Stimulated activated CD4-positive, alpha-beta T cell treated with anti-CD3 and anti-CD28 coated beads, Interleukin-1b, Interleukin-23, amount 100 ng/mL, for 1 hour (primary cell): ENCODE measurements at places on chromosomes 4 and X.

DNA sequence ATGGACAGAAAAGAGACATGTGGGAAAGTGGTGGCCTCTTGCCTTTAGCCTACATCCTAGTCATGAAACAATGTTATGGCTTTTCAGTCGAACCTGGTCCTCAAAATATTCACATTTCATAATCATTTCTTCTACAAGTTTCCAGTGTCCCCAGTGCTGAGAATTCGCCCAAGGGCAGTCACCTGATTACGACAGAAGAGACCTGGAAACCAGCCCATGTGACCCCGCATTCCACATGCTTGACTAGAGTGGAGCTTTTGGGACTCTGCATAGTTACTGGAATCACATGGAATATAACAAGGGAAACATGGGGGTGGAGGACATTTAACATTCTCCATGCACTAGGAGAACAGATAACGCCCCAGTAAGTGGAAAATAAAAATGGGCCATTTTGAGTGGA is 100.1 kb downstream of the PPARGC1A start:
- DNase-seq: no peak

- DNase-seq: no peak
These were observed 47.9 kb upstream of the SMARCAD1 start for GRCh38 chr4:94159790-94160189.

DNA sequence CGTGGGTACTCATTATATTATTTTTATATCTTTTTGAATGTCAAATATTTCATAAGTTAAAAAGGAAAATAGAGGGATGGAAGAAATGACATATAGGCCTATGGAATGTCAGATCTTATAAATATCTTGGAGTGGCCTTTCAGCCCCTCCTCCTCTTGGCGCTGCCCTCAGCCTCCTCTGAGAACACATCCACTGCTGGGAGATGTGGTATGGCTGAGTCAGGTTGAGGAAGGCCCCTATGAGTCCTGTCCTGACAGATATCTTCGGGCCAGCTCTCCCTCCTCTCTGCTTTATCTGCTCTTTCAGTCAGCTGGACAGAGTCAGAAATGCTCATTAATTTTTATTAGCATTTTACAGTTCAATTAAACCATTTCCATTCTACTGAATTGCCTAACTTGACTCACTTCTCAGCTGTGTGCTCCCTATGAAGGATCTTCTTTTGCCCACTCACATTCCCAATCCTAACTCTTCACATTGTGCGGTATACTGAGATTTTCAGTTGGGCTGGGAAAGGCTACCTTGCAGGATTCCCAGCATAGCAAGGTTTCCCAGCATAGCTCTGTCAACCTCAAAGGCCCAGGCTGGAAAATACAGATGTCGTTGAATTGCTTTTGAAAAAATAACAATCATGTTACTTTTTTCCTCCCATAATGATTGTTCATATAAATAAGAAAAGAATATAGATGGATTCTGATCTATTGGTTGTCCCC is 128.0 kb downstream of the ARHGEF9 start:
- DNase-seq: no peak

- peak; percentile 96 for DNase-seq
These were observed 1.5 kb upstream of the ASMTL start for GRCh38 chrX:1453951-1454785.

GRCh38 chrX:57232658-57233360 is 53.7 kb upstream of the FAAH2 start:
- no peak for DNase-seq

DNA sequence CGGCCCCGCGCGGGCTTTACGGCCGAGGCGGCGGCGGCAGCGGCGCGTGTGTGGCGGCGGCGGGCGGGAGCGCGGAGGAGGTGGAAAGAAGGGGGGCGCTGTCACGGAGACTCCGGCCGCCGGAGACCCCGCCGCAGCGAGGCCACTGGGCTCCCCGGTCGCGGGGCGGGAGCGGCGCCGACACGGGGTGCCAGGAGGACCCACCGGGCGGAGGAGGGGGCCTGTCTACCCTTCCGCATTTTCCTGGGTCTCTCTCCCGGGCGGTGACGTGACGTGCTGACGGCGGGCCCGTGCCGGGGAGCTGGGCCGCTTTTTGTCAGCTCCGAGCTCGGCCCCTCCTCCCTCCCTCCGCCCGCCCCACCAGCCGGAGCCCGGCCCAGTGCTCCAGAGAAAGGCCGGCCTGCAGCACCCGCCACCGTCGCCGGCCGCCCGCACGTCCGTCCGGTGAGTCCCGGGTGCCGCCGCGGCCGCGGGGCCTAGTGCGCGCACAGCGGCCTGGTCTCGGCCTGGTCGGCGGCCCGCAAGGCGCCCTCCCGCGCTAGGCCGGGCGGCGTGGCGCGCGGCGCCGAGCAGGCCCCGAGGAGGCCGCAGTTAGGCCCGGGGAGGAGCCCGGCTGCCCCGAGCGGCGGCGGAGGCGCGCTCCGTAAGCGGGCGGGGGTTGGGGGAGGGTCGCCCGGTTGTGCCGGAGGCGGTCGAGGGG is at the start of gene ZFX:
TSS of gene ZFX (plus strand) at position 379 of the 700 bp plus-strand sequence. CDS start 23,014 bp downstream, outside the sequence.
- peak; percentile 13 for DNase-seq

GRCh38 chr4:29538889-29539646 is 1181.1 kb upstream of the PCDH7 start:
- DNase-seq: no peak

GRCh38 chr4:98976716-98977115 is 18.8 kb upstream of the METAP1 start:
- DNase-seq: no peak

DNA sequence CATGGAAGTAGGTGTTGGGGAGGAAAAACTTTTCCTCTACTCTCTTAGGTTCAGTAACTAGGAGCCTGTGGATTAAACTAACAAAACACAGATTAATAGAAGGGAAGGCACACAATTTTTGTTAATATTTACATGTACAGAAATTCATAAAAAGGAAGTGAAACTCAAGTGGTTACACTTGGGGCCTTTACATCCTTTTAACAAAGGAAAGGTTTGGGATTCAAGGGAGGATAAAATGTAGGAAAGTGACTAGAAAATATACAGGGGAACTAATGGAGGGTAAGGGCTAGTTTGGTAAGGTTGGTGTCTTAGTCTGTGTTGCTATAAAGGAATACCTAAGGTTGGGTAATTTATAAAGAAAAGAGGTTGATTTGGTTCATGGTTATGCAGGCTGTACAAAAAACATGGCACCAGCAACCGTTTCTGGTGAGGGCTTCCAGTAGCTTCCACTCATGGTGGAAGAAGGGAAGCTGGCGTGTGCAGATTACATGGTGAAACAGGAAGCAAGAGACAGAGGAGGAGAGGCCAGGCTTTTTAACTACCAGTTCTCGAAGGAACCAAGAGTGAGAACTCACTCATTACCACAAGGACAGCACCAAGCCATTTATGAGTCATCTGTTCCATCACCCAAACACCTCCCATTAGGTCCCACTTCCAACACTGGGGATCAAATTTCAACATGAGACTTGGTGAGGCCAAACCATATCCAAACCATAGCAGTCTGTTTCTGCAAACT is 124.4 kb downstream of the CHRDL1 start:
- DNase-seq: no peak

- DNase-seq: no peak
These were observed 98.2 kb upstream of the FAM9B start for GRCh38 chrX:9132036-9132638.

DNA sequence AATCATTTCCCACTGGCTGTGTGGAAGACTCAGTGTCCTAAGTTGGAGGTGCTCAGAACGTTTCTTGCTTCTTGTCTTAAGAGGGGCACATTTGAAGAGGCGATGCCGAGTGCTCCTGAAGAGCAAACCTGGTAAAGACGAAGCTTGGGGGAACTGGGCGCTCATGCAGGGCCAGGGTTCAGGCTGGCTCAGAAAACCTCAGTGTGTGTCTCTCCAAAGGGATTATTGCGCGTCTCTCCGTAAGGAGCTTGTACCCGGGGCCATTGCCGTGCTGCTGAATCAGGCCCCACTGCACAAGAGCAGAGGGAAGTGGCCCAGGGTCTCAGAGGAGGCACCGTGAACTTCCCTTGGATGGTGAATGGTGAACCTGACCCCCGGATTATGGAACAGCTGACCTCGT is 44.4 kb downstream of the PSAPL1 start:
- DNase-seq: no peak

DNA sequence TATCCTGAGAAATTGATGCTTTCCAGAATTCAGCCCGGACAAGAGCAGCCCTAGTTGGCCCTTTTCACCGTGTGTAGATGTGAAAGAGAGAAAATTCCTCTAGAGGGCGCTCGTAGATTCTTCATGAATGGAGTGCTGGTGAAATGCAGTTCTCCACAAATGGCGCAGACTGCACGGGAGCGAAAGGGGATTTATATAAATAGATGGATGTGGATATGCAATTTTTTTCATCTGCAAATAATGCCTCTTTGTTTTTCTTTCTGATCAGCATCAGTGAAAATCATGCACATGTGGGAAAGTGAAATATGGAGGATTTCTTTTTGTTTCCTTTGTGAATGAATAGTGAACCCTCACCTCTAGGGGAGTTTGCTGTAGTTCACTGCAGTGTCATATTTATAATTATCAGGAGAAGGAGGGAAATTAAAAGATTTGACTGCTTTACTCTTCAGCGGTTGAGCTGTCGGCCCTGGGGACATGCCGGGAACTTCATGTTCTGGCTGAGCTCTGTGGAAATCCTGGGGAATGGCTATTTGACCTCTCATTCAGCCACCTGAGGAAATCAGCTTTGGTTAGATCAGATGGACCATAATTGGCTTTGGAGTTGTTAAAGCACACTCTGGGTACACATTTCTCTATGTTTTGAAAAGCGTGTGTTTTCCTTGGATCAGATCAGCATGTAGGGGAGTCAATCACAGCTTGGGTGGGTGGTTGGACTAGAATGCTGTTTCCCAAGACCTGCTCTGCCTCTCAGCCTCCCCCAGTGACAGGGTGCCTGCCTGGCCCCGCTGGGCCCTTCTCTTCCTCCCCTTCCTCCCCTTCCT is 115.0 kb upstream of the SHISA3 start:
- no peak for DNase-seq

GRCh38 chr4:118920247-118920646 is 31.6 kb downstream of the SYNPO2 start:
- DNase-seq: no peak

DNA sequence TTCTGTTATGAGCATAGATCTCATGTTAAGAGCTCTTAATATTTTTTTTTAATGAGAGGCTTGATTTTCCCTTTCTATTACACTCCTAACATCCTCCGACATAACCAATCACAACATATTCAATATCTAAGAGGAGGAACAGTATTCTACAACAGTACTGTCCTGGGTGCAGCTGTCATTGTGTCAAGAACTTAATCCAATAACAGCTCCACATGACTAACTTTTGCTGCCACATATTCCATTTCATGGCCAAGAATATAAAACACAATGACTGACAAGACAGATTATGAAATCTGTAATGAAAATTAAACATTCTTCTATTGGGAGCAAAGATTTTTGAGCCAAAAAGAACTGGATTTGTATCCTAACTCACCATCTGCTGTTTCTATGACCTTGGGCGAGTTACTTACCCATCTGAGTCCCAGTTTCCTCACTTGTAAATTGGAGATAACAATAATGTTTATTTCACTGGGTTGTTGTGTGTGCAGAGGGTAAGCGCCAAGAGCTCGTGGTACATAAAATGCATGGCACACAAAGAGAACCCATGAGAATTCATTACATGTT is 405.6 kb downstream of the SPRY1 start:
- DNase-seq: no peak

- DNase-seq: no peak
These were observed 1.6 kb downstream of the GRIA3 start for GRCh38 chrX:123185721-123186120.

DNA sequence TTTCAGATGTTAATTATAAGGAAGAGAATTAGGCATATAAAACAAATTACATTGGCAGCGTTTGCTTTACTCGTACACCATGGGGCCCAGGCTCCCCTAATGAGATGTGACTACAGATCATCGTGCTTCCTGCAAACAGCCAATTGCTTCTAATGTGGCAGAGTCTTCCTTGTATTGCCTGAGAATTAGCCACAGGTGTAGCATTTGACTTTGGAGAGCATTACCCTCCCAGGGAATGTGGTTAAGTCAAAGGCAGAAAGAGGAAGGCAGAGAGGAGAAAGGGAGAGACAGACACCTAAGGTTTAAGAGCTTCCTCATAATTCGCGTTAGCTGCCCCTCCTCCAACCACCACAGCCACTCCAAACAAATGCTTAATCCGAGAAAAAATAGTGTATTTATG is 97.0 kb downstream of the MID1IP1 start:
- DNase-seq: no peak

GRCh38 chrX:108322234-108322633 is 116.0 kb downstream of the COL4A6 start:
- DNase-seq: no peak

GRCh38 chr4:176587920-176588319 is 204.8 kb downstream of the VEGFC start:
- DNase-seq: no peak

- DNase-seq: no peak
These were observed 628 bp downstream of the SCLT1 start for GRCh38 chr4:129092631-129093190.

- DNase-seq: no peak
These were observed 149.0 kb upstream of the SCML1 start for GRCh38 chrX:17588303-17588702.

GRCh38 chr4:88533088-88533790 is 9.7 kb upstream of the PYURF start:
- DNase-seq: no peak

DNA sequence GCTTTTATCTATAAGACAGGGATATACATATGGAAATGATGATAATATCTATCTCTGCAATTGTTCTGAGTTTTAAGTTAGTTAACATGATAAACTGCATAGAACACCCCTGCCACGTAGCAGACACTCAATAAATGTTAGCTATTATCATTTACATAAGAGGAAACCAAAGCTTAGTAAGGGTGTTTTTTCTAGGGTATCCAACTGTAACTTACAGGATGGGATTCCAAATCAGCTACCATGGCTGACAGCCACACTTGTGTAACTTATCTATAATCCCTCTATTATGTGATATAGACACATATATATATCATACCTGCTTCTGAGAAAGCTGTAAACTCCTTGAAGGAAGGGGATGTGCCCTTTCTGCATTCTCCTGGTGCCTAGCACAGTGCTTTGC is 1.1 kb upstream of the SPARCL1 start:
- DNase-seq: no peak

- DNase-seq: no peak
These were observed 132.2 kb upstream of the FUNDC1 start for GRCh38 chrX:44674906-44675305.
